ENCODE measurements at places on chromosomes 1 and 21.
A peak's percentile ranks its signal among the peaks of the same experiment; 100 is the strongest.

GRCh38 chr1:232667094-232667777 is 37.3 kb upstream of the SIPA1L2 start:
- DNase-seq, result no peak

- no peak for DNase-seq
These were observed 25.4 kb downstream of the TEX35 start for GRCh38 chr1:178538192-178538916.

DNA sequence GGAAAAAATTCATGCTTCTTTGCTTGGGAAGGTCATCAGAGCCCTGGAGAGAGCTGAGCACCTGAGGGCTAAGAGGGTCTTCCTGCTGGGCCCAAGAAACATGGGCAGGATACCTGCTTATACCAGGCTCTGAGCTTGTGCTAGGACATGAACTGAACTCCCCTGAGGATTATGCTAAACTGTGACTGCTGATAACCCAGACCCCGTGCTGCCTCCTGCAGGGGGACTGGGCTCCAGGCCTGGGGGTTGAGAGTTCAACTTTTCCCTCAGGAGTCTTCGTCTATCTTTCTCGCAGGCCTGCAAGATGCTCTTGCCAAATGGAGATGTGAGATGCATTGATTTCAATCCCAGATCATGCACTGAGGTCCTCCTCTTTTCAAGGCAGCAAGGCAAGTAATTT is 368.5 kb downstream of the HHAT start:
- DNase-seq, result no peak

DNA sequence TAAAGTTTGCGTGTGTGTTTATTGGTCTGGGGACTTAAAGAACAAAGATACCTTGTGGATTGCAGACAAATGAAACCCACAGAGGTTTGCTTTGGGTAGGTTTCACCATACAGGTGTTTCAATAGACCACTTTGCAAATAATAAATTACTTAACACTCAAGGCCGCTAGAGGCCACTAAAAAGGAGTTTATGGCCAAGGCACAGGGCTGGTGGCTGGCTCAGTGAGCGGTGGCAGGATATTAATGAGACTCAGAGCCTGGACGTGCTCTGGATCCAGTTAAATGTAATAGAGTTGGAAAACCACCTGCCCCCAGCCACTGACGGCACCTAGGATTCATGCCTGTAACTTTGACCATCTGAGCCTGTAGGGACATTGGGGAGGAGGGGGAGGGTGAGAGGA is 44.5 kb downstream of the LRRC38 start:
- no peak for DNase-seq

DNA sequence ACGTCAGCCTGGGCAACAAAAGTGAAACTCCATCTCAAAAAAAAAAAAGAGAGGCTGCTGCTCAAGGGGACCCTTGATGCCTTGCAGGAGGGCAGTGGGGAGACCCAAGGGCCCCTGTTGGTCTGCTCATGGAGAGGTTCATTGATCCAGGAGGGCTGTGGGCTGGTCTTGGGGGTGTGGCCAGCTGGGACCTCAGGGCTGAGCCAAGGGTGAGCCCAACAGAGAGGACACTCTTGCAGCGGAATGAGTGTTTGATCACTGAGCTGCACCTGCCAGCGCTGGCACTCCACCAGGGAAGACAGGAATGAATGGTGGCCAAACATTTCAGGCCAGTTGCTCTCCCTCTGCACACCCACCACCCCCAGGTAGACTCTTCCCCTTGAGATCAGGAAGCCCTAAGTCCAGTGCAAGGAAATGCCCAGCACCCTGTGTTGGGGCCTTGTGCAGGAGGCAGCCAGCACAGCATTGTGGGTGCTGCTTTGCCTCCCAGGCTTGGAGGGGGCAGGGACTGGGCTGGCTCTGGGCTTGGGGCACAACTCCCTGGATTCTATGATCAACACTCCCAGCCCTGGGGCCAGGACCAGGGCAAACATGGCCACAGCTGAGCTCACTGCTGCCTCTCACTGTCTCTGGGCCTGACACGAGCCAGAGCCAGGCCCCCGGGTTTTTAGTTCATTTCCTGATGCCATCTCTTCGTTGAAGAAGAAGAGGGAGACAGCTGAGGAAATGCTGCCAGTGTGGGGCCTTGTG is 50.7 kb downstream of the IRF2BP2 start:
- no peak for DNase-seq

GRCh38 chr21:26297851-26298250 is 127.3 kb upstream of the APP start:
- no peak for DNase-seq

DNA sequence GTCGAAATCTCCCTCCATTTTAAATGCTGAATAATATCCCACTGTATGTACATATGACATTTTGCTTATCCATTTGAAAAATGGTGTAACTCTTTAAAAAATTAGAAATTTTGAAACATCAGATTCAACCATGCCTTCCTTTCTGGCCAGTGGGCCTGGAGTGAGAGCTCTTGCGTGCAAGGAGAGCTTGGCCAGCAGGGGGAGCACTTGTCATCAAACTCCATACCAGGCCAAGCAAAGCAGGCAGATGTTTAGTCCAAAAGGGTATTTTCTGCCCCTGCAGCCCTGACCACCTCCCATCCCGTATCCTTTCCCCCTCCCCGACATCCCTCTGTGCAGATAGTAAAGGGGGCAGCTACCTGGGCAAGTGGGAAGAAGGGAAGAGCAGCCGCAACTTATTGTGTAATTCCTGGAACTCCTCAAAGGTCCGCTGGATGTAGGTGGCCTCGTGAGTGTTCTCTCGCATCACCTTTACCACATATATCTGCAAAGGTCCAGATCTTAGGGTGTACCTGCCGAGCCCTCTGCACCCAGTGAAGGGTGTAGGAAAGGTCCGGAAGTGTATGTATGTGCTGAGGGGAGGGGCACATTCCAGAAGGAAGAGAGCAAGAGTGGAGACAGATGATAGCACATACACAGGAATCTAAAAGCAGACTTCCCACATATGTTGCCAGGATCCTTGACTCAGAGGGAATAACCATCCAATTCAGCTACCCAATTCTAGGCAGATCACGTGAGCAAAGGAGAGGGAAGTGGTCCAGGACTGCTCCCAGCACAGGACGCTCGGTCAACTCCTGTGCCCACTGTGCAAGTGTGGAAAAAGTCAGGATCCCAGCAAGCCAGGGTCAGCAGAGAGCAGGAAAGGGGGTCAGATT is 19.9 kb upstream of the PPP1R15B start:
- DNase-seq, result peak; percentile 8

- DNase-seq, result no peak
These were observed at the start of gene TMEM82 for GRCh38 chr1:15742339-15742801. Gene TMEM82 (plus strand): TSS chr1:15742499. CDS start chr1:15742560, 61 bp downstream.

DNA sequence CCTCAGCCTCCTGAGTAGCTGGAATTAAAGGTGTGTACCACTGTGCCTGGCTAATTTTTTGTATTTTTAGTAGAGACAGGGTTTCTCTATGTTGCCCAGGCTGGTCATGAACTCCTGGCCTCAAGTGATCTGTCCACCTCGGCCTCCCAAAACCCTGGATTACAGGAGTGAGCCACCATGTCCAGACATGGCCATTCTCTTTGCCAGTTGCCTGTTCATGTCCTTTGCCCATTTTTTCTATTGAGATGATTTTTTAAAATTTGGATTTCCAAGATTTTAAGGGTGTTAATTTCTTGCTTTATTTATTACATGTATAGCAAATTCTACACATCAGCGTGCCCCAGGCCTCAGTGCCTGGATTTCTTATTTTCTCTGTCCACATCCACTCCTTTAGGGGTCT is 2.8 kb downstream of the POLR3GL start:
- DNase-seq, result no peak

GRCh38 chr1:18422076-18422777 is 58.5 kb upstream of the KLHDC7A start:
- no peak for DNase-seq

DNA sequence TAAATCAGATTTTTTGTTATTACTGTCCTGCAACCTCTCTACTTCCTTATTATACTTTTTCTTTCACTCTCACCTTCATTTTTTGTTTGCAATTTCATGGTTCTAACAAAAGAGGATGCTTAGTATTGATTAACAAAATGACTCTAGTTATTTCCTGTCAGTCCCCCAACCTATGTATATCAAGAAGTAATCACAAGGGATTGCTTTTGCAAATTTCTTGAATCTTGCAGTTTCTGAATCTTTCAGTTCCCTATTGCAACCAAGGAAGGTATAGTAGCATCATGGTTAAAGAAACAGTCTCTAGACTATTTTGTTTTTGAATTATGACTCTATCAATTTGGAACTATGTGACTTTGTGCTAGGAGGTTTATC is 446.9 kb downstream of the NEGR1 start:
- DNase-seq, result no peak

GRCh38 chr1:9442986-9443385 is 96.3 kb upstream of the SLC25A33 start:
- no peak for DNase-seq

DNA sequence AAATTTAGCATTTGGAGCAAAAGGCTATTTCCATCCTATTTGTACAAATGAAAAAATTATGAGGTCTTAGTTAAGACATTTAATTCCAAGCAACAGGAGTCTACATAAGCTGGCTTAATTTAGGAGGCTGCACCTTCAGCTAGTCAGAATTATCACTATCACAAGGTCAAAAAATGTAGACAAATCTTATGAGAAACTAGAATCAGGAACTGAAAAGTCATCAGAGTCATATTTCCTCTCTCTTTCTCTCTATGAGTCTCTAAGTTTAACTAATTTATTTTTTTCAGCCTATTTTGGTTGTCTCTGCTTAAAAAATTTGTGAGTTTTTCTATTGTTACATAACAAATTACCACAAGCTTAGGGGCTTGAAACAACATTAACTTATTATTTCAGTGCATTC is 807.1 kb upstream of the PRMT6 start:
- no peak for DNase-seq

DNA sequence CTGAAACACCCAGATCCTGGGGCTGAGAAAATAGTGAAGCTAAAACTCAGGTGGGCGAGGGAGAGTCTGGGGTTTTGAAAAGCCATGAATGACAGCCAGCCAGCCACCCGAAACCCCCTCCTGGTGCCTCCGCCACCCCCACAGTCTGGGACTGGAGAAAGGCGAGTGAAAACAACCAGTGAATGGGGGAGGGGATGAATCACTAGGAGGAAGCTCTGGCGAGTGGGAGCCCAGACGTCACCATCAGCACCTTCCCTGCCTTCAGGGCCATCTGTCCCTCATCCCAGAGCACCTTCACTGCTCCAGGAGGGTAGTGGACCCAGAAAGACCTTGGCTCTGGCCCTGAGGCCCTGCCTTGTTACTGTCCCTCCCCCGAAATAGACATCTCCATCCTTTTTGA is 9.2 kb downstream of the RORC start:
- DNase-seq, result no peak

GRCh38 chr1:42379794-42380585 is 602 bp upstream of the RIMKLA start:
- no peak for DNase-seq

- DNase-seq, result no peak
These were observed 53.5 kb upstream of the SLC22A15 start for GRCh38 chr1:115922801-115923200.

- peak; percentile 10 for DNase-seq
These were observed 4.7 kb upstream of the PTPRF start for GRCh38 chr1:43526002-43526401.

DNA sequence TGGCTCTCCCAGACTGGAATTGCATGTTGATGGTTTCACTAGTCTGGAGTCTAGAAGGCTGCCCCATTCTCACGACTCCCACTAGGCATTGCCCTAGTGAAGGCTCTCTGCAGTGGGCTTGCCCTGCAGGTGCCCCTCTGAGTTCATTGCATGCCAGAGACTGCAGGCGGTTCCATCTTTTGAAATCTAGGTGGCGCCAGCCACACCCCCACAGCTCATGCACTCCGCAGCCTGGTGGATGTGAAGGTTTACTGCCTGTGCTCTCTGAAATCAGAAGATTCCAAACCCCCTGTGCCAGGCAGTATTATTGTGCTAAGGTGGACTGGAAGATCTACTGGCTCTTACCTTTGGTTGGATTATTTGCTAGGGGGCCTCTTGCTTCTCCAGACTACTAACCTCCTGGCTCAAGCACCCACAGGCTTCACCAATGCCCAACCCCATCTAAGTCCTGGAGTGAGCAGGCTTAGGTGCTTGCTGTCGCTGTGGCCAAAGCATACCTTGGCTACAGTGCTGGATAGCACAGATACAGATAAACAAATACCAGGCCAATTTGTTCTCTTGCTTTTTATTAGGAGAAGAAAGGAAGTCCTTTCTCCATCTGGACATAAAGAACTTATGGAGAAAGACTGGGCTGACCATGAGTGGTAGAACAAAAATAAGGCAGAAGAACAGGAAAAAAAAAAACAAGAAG is 83.5 kb upstream of the SIM2 start:
- DNase-seq, result no peak

GRCh38 chr1:155011437-155012025 is 8.9 kb downstream of the ZBTB7B start:
- no peak for DNase-seq

GRCh38 chr1:161907265-161907664 is 116.4 kb downstream of the OLFML2B start:
- no peak for DNase-seq

- no peak for DNase-seq
These were observed 24.6 kb downstream of the KCNK1 start for GRCh38 chr1:233638513-233638912.

DNA sequence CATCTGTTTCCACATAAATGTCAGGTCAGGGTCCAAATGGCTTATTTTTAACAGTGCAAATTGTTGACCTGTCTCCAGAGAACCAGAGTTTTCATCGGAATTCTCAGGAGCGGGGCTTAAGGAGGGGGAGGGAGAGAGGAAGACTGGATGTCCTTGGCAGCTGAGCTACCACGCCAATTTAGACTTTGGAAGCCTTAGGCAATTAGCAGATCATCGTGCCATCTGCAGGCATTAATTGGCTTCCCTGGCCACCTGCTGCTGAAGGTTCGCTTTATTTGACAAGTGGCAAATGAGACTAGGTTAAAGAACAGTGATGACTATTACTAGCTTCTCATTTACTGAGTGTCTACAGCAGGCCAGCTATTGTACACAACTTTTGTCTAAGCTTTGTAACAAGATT is 43.7 kb downstream of the HLX start:
- DNase-seq, result no peak

DNA sequence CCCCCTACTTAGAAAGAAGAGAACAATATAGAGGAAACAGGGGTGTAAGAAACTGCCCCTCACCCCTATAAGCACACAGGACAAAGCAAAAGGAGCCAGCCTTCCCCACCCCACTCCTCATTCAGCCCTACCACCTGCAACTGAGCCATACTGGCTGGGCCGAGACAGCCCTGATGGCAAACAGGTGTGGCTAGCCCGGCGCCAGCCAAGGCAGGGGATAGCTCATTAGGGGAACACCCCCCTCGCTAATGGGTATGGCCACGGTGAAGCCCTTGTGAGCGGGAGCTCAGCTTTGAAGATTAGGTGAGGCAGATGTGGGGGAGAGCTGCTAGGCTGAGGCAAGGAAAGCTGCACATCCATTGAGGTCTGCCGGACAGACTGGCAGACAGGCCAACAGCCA is 65.5 kb downstream of the ERI3 start:
- DNase-seq, result no peak

DNA sequence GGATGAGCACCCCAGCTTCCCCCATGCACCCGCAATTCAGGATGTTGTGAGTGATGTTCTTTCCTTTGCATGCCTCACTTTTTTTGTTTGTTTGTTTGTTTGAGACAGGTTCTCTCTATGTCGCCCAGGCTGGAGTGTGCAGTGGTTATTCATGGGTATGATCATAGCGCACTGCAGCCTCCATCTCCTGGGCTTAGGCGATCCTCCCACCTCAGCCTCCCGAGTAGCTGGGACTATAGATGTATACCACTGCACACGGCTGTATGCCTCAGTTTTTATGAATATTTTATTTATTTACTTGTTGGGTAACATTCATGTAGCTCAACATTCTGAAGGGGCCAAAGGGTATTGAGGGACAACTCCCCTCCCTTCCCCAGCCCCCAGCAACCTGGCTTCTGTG is 54.8 kb downstream of the H3-3A start:
- DNase-seq, result no peak

GRCh38 chr1:162855461-162856150 is 5.4 kb downstream of the CCDC190 start:
- DNase-seq, result no peak
